ENCODE measurements at places on chromosomes 6 and 20. TPM values are rescaled to one million over a fixed set of nuclear protein-coding genes. Genes with fewer than 3 reads are reported as not detected.

Gene ZNF322
- total RNA-seq: 15.4 TPM

Gene HS3ST5
- total RNA-seq: not detected

Gene C20orf202
- total RNA-seq: not detected

Gene TNFRSF6B
- total RNA-seq: not detected

Gene HLA-DRB1
- total RNA-seq: 0.17 TPM

Gene ABHD16B
- total RNA-seq: not detected

Gene APCDD1L
- not detected for total RNA-seq

Gene FAM83C
- not detected for total RNA-seq

Gene REV3L
- total RNA-seq: 7.9 TPM

Gene TCP11
- total RNA-seq: 2.0 TPM

Gene CEP85L
- 2.8 TPM for total RNA-seq

Gene RBM38
- total RNA-seq: 14.6 TPM

Gene SSTR4
- total RNA-seq: not detected

Gene MMP24
- total RNA-seq: 17.1 TPM

Gene NFATC2
- total RNA-seq: 0.34 TPM

Gene SMOC2
- 0.68 TPM for total RNA-seq

Gene EEF1A1
- total RNA-seq: 13,074 TPM

Gene ENPP3
- 0.29 TPM for total RNA-seq

Gene HTR1E
- total RNA-seq: not detected

Gene CCN6
- total RNA-seq: not detected

Gene CDH4
- total RNA-seq: 3.5 TPM

Gene MAS1
- not detected for total RNA-seq

Gene AGPAT4
- 15.1 TPM for total RNA-seq

Gene FAM50B
- 42.6 TPM for total RNA-seq

Data from Caki2 (cell line).